Peyer's patch (tissue), 4 donors: ENCODE measurements at places on chromosomes 3 and 15. TPM values are rescaled to one million over a fixed set of nuclear protein-coding genes. Genes with fewer than 3 reads are reported as not detected.
A peak's percentile ranks its signal among the peaks of the same experiment; 100 is the strongest.

DNA sequence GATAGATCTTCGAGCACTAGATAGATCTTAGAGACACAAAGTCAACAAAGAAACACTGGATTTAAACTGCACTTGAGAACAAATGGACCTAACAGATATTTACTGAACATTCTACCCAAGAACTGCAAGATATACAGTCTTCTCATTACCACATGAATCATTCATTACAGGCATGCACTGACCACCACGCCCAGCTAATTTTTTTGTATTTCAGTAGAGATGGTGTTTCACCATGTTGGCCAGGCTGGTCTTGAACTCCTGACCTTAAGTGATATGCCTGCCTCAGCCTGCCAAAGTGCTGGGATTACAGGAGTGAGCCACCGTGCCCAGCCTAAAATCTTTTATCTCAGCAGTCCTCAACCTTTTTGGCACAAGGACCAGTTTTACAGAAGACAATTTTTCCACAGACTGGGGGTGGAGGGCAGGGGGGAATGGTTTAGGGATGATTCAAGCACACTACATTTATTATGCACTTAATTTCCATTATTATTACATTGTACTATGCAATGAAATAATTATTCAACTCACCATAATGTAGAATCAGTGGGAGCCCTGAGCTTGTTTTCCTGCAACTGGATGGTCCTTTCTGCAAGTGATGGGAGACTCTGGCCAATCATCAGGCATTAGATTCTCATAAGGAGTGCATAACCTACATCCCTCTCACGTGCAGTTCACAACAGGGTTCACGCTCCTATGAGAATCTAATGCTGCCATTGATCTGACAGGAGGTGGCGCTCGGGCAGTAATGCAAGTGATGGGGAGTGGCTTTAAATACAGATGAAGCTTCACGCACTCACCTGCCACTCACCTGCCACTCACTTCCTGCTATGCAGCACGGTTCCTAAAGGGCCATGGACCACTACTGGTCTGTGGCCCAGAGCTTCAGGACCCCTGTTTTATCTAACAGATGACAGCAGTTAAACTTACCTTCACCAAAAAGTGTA is 21.7 kb downstream of the CSNK1G1 start:
- peak; percentile 29 for DNase-seq

- no peak for DNase-seq
Observed at GRCh38 chr3:40652072-40652471, 127.3 kb downstream of the ZNF621 start.

GRCh38 chr3:23203708-23204330 is 692 bp downstream of the UBE2E2 start:
- no peak for DNase-seq

Gene DISP2
- 9.5 TPM for total RNA-seq

- DNase-seq, result no peak
Observed at GRCh38 chr3:7581831-7582230, 720.9 kb downstream of the GRM7 start.

- DNase-seq, result no peak
Observed at GRCh38 chr3:191441687-191442086, 19.3 kb upstream of the PYDC2 start.

DNA sequence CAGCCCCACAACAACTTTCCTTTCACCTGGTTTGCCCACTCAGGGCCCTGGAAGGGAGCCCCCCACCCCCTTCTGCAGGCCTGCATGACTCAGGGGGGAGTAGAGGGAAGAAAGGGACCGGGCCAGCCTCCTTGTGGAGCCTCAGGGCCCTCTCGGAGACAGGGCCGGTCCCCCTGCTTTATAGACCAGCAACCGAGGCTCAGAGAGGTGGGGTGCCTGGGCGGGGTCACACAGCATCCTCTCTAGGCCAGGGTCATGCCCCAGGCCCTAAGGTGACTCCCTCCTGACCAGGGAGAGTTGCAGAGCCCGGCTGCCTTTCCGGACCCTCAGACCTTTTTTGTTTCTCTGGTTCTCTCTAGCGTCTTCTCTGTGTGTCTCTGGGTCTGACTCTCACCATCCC is 211.3 kb downstream of the TBC1D2B start:
- no peak for DNase-seq

Gene P2RY13
- total RNA-seq, result 0.67 TPM

GRCh38 chr15:40787344-40787841 is 17.6 kb downstream of the C15orf62 start:
- DNase-seq, result peak; percentile 64

Gene ITGA11
- total RNA-seq, result 0.88 TPM

DNA sequence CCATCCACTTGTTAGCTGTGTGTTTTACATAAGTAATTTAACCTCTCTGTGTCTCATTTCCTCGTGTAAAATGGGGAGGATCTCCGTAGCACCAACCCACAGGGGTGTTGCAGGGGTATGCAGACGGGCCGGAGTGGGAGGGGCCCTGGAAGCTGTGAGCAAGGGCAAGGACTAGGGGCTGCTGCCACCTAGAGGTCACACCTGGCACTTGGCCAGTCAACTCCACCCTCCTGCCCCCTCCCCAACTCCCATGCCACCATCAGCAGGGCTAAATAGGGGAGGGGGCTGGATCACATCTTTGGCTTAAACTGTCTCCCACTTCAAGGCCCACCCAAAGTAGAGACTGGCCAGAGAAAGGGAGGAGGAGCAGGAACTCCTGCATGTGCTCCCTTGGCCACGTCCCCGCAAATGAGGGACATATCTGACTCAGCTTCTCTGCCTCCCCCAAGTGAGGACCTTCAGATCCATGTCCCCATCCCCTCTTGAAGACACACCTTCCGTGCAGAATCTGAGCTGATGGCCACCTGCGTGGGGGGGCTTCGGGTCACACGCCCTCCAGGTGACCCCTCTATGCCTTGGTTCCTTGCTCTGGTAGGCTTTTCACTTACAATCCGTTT is 2.6 kb downstream of the CCDC9B start:
- DNase-seq, result peak; percentile 81

Gene ATP13A4
- total RNA-seq, result 2.1 TPM

Gene DNAJA4
- 48.9 TPM for total RNA-seq

- no peak for DNase-seq
Observed at GRCh38 chr3:104178680-104179079, 1188.0 kb upstream of the ALCAM start.

Gene PRR23B
- not detected for total RNA-seq

GRCh38 chr3:156840826-156841689 is 14.9 kb downstream of the LEKR1 start:
- DNase-seq, result no peak

DNA sequence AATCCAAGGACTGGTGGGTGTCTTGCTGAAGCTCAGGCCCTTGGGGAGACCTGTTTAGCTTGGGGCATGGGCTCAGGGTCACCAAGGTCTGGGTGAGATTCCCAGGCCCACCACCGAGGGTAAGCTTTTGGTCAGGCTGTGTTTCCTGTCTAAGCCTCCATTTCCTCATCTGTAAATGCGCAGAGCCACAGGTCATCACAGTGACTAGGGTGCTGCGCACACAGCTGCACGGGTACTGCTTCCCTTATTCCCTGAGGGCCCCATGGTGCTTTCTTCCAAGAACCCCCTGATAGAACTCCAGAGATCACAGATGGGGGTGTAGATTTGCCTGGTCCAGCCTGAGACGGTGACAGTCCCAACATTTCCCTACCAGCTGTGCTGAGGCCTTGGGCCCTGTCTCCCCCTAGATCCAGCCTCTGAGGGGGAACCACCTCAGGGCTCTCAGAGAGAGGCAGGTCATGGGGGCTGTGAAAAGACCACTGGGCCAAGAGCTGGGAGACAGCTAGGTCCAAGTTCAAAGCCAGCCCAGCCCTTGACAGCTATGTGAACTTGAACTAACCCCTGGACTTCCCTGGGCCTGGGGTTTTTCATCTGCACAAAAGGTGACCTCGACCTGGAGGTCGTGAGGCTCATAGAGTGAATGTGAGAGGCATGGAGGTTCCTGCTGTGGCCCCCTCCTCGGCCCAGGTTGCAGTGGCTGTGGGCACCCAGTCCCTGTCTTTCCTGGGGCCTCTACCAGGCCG is 60.7 kb downstream of the SEMA3G start:
- no peak for DNase-seq

DNA sequence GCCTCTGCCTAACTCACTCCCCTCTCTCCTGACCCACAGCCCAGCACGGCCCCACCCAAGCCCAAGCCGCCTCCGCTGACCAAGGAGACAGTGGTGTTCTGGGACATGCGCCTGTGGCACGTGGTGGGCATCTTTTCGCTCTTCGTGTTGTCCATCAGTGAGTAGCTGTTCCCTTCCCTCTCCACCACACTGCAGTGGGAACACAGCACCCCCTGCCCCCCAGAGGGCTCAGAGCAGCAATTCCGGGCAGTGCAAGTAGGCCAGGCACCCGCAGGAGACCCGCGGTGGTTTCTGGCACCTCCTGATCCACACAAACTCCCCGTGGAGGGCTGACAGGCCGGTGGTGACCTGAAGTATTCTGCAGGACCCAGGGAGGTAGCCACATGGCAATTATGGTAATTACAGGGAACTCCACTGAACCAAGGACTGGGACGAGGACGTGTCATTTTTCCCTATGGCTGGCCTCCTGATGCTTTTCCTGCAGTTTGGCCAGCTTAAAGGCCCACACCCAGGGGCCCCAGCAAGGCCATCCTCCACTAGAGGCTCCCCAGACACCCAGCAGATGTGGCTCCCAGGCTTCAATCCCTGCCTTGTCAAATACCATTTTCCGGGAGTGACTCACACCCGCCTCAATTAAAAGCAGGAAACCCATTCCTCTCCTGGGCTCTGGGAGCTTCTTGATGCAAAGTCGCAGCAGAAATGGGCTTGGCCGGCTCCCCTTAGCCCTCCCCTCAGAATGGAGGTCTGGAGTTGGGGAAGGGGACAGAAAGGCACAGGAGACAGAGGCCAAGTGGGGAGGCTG is 4.8 kb downstream of the TMIE start:
- DNase-seq, result no peak

Gene CIB2
- total RNA-seq, result 22.2 TPM

DNA sequence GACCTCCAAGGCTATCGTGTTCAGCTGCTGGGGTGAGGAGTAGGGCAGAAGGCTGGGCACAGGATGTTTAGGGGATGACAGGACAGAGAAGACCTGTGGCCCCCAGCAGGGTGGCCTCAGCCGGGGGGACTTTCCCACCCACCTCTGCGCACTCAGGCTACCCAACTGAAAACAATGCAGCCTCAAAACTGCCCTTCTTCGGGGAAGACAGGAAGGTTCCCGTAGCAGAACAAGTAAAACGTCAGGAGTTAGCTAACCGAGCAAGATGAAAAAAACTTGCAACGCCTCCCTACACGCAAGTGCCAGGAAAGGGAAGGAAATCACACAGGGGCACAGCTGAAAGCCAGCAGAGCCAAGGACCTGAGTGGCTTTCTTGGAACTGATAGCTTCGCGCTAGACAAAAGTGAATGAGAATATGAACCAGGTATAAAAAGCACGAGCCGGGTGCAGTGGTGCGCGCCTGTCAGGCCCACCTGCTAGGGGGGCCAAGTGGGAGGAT is 38.4 kb upstream of the FURIN start:
- DNase-seq, result no peak

- DNase-seq, result no peak
Observed at GRCh38 chr15:78338781-78339180, 1.4 kb upstream of the CRABP1 start.

Gene PIGZ
- 5.0 TPM for total RNA-seq

GRCh38 chr15:75138016-75138999 is 63.4 kb upstream of the C15orf39 start:
- DNase-seq, result no peak

Gene GPR149
- not detected for total RNA-seq

DNA sequence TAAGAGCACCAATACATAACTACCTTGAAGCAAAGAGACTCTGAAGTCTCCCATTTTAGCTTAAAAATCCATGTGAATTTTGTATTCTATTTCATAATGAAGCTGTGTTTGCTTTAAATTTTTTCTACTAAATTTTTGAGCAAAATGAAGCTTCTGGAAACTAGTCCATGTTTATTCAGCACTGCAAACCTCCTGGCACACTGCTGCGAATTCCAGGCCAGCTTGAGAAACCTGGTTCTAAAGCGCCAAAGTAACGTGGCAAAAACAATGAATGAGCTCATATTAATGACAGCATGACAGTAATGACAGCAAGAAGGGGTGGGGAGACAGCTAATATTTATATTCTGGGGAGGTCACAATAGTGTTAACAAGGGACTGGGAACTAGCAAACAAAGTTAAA is 25.7 kb downstream of the CEP152 start:
- DNase-seq, result no peak

DNA sequence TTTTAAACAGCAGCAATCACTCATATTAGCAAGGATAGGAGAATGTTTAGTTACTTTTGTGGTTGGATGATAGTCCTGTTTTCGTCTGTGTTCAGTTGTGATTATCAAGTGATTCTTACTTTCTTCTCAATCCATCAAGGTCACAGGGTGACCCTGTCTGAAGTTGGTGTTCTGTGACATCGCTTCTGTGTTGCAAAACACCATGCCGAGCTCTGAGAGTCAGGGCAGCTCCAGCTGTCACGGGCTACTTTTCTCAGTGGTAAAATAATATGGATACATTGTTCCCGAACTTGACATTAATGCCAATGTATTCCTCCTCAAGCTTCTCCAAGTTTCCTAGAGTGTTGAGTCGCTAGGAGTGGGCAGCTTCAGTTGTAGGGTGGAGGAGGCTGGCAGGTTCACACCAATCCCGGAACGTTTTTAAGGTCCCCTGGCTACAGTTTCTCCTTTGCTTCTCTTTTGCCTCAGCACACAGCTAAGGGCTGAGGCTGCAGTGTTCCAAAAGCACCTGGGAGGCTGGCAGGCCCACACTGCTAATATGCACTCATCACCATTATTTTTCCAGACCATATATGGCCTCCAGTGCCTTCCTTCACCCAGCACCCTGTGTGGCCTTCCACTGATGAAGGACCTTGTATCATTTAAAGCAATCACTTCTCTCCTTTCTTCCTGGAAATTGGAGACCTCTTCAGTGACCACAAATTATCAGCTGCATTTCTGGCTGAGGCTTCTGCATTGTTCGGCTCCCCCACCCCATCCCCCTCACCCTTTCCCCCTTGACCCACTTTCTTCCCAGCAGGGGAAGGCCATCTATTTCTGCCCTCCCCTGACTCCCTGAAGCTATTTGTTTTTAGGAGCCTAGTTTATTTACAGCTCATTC is 25.8 kb downstream of the COLQ start:
- DNase-seq, result no peak

- no peak for DNase-seq
Observed at GRCh38 chr3:105417525-105418289, 51.0 kb downstream of the ALCAM start.

GRCh38 chr3:61783993-61784718 is 222.8 kb downstream of the PTPRG start:
- DNase-seq, result no peak

- DNase-seq, result no peak
Observed at GRCh38 chr3:24160424-24161095, 215.5 kb downstream of the NR1D2 start.
